ENCODE measurements at places on chromosomes 4 and X.
A peak's percentile ranks its signal among the peaks of the same experiment; 100 is the strongest.

DNA sequence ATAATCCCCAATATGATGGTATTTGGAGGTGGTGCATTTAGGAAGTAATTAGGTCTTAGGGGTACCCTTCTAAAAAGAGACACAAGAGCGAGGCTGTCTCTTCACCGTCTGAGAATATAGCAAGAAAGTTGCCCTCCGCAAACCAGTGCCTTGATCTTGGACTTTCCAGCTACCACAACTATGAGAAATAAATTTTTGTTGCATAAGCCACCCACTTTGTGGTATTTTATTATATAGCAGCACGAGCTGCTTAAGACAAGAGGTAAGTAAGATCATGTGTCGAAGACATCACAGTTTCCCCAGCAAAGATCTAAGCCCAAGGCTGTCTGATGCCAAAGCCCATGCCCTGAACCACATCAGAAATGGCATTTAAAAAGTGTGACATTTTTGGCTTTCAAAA is 9.6 kb upstream of the EXOSC9 start:
- no peak for DNase-seq

DNA sequence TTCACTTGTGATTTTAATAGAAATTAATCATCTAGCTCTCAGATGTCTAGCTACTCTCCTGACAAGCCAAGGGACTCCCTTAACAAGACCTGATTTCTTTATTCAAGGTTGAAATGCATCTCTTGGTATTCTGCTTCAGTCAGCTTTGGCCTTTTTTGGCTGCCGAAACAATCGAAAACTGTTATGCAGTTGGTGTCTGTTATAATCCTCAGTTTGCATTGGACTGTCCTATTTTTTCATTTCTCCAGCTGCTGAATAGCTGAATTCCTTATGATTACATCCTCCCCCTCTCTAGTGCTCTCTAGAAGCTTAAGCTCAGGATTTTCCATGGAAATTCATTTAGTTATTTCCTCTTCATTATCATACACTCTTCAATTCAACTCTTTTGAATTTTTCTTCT is 177.2 kb downstream of the TRIML1 start:
- DNase-seq: no peak

GRCh38 chr4:89344571-89344970 is 37.0 kb upstream of the GPRIN3 start:
- DNase-seq: no peak

DNA sequence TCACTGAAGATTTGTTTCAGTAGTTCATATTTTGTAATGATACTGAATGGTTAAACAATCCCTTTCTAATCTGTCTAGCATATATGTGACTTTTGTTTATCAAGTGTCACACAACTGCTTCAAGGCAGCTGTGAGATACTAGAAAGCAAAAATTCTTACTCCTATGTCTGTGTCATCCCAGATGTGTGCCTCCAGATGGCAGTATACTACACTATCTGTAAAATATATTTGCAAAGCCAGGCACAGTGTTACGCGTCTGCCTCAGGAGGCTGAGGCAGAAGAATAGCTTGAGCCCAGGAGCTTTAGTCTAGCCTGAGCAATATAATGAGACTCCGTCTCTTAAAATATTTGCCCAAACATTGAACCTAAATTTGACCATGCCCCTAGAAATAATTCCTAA is 4.0 kb downstream of the NUDT10 start:
- peak; percentile 3 for DNase-seq

GRCh38 chrX:77937291-77937690 is 26.8 kb downstream of the ATP7A start:
- DNase-seq: no peak

- DNase-seq: no peak
These were observed 145.1 kb upstream of the CTSO start for GRCh38 chr4:156098805-156099204.

DNA sequence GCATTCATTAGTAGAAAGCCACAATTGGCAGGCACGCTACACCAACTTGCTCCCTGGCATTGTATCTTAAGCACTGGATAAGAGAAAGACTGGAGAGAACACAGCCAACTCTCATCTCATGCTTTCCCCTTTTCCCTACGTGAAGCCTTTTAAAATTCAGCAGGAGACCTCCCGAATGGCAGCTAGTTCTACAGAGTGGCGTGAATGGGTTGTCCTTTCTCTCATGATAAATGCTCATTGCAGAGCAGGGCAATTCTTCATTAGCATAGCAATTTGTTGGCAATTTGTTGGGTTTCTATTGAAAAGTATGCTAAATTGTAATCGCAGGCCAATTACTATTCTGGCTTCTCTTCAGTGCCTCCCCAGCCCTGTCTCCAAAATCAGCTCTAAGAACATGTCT is 48.0 kb downstream of the SEPTIN11 start:
- DNase-seq: no peak

DNA sequence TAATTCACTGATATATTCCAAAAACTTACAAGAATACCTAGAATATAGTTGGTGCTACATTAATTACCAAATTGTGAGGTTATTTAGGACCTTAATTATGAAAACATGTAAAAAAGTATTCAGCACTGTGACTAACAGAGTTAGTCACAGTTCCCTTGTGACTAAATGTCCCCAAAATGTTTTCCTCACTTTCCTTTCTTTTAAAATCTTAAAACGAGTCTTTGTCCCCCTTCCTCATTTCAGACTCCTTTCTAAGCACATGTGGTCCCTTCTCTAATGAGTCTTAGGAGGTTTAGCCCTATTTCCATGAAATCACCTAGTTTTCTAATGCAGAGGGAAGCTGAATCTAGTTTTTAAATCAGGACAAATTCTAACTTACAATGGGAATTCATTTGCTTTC is 175.0 kb downstream of the PPP3CA start:
- no peak for DNase-seq

DNA sequence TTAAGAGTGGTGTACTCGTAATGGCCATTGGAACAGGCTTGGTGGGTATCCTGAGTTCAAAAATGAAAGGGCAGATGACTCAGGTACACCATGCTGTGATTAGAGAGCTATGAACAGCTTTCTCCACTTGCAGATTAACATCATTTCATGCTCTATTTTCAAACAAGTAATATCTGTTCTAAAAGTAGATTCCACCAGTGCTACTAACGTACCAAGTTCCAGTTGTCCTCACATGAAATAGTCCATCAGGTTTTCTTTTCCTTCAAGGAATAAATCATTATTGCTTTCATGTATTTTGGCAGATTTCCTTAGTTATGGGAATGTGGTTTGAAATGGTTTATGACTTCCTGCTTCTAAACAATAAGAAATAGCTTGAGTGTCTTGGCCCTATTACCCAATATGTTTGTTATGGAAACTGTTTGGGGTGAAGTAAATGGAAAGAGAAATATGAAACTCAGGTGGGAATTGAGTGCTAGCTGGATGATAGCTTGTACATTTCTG is 49.9 kb downstream of the PCDH7 start:
- no peak for DNase-seq

DNA sequence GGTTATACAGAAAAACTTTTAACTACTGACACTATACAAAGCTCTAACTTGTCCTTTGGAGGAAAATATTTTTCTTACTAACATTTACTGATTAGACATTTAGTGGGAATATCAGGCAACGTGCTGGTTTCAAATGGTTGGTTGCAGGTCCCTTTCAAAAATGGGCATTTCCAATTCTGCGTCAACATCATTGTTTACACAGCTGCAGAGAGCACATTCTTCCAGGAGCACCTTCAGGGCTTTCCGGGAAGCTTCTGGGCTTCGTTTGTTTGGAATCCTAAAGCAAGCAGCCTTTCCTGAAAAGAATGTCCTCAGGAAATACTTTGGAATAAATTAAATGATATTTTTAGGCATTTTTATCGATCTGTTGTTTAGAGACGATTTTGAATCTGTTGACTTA is 289.7 kb downstream of the TRIML1 start:
- no peak for DNase-seq

DNA sequence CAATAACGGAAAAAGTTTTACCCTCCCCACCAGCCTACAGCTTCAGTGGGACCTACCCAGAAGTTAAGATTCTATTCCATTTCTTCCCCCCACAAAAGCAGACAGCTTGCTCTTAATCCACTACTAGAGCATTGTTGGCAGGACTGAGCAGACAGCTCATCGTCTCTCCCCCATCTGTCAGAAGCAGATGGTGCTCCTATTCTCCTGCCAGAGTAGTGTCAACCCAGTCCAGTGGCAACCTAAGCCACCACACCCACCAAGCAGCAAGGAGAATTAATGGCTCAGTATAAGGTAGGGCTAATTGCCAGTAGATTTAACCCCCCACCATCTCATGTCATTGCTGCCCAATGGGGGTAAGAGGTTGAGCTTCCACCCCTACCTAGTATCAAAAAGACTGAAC is 62.0 kb downstream of the AWAT2 start:
- DNase-seq: no peak

DNA sequence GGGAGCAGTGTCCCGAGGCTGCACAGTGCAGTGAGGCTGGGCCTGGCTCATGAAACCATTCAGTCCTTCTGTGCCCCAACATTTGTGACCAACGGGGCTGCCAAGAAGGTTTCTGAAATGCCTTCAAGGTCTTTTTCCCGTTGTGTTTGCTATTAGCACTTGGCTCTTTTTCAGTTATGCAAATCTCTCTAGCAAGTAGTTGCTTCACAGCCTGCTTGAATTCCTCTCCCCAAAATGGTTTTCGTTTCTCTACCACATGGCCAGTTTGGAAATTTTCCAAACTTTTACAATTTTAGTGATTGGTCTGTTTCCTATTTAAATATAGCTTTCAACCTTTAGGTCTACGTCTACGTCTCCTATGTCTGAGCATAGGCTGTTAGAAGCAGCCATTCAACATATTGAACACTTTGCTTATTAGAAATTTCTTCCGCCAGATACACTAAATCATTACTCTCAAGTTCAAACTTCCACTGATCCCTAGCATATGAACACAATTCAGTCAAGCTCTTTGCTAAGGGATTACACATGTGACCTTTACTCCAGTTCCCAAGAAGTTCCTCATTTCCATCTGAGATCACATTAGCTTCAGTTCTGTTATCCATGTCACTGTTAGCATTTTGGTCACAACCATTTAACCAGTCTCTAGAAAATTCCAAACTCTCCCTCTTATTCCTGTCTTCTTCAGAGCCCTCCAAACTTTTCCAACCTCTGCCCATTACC is 901.8 kb downstream of the GLUD2 start:
- no peak for DNase-seq

- DNase-seq: no peak
These were observed 367.4 kb upstream of the ARX start for GRCh38 chrX:25383196-25383595.

- no peak for DNase-seq
These were observed 21.5 kb upstream of the NPY2R start for GRCh38 chr4:155186972-155187371.

- no peak for DNase-seq
These were observed 86.0 kb downstream of the MID1IP1 start for GRCh38 chrX:38887222-38887621.

DNA sequence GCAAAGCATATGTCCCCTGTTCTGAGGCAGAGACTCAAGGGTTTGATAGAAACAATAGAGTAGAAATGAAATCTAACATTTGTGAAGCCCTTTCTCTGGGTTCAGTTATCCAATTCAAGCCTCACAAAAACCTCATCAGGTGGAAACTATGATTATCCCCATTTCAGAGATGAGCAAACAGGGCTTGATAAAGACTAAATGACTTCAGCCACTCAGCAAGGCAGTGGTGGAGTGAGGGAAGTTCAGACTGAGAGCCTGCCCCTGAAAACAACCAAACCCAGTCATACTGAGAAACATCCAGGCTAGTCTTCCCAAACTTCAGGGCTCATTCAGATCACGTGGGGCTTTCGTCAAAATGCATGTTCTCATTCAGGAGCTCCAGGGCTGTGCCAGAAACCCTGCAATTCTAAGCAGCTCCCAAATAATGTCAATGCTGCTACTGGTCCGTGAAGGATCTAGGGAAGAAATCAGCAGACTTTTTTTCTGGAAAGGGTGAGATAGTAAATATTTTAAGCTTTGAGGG is 109.6 kb upstream of the KIT start:
- DNase-seq: no peak

GRCh38 chr4:2272026-2272827 is 10.3 kb upstream of the MXD4 start:
- no peak for DNase-seq

DNA sequence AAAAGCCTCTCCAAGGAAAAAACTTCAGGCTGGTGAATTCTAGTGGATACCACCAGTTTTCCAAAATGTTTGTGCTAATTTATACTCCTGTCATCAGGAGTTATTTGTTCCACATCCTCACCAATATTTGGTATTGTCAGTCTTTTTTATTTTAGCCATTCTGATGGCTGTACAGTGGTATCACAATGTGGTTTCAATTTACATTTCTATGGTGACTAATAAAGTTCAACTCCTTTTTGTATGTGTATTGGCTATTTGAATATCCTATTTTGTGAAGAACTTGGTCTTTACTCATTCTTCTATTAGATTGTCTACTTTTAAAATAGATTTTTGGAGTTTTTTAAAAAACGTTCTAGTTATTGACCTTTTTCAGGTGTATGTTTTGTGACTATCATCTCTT is 33.0 kb upstream of the FRAS1 start:
- DNase-seq: no peak

DNA sequence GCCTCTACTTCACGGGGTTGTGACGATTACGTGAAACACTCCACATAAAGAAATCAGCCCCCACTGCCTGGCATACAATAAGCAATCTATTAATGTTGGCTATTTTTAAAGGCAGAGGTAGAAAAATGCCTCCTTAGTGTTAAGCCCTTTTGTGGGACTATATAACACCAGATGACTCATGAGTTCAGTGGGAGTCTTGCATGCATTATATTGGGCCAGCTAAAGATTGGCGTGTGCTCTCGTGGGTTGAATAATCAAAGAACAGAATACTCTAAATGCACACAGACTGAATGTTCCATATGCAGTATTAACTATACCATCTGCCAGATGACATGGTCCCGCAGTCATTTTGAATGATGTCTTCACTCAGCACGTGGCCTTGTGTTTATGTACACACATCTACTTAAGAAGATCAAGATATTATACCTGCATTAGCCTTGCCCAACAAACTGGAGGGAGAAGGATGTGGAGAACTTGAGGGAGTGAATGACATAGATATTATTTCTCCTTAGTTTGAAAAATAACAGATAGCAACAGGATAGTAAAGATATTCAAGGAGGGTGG is 85.0 kb upstream of the MYOZ2 start:
- no peak for DNase-seq

- no peak for DNase-seq
These were observed 49.6 kb downstream of the SLC2A9 start for GRCh38 chr4:9971711-9972110.

- DNase-seq: no peak
These were observed 564.7 kb upstream of the ACTRT1 start for GRCh38 chrX:128616933-128617332.

DNA sequence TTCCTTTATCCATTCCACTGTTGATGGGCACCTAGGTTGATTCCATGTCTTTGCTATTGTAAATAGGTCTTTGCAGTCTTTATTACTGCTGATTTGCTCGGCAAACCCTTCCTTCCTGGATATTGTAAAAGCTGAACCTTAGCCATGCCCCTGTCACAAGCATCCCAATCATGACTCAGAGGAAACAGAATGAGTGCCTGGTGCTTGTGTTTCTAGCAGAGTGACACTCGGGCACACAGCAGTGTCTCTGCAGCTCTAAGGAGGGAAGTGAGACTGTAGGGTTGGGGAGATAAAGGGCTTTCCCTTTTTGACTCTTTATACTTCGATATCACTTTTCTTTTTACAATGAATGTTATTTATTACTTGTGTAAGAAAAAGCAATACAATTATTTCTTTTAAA is 83.3 kb downstream of the AKAP4 start:
- DNase-seq: no peak
